ENCODE measurements at places on chromosomes 16 and 17.

- DNase-seq = no peak
Observed at GRCh38 chr16:2194852-2195321, 1.5 kb downstream of the CASKIN1 start.

DNA sequence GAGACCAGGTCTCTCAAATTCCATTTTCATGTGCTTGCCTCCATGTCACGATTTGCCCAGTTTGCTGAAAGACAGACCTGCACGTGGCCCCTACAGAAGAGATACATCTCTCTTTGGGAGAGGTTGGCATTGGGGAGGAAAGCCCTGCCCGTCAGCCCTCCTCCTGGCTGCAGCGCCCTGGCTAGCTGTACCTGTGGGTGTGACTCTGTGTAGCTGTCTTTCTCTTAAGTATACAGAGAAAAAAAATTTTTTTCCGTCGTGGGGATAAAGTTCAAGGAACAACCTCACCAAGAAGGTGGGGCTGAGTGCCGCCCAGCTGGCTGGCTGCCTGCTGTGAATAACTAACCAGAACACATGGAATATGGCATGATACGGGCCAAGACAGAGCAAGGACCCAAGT is 26.5 kb downstream of the TMEM98 start:
- no peak for DNase-seq

GRCh38 chr17:21163101-21163500 is 36.3 kb downstream of the DHRS7B start:
- no peak for DNase-seq

- DNase-seq = no peak
Observed at GRCh38 chr16:12252616-12253015, 276.1 kb downstream of the SNX29 start.

GRCh38 chr17:67867591-67867990 is 42.3 kb downstream of the BPTF start:
- no peak for DNase-seq

DNA sequence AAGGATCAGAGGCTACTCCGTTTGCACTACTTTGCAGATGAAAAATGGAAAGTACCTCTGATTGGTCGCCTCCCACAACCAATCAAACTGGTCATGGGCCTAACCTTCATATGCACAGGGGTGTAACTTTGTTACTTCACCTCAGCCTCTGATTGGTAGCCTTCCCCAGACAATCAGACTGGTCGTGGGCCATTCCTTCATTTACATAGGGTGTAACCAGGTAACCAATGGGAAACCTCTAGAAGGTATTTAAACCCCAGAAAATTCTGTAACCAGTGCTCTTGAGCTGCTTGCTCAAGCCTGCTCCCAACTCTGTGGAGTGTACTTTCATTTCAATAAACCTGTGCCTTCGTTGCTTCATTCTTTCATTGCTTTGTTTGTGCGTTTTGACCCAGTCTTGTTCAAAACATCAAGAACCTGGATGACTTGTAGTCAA is 39.2 kb upstream of the USP22 start:
- no peak for DNase-seq
